HFF-Myc (cell line): ENCODE measurements at places on chromosomes 12 and 14.

DNA sequence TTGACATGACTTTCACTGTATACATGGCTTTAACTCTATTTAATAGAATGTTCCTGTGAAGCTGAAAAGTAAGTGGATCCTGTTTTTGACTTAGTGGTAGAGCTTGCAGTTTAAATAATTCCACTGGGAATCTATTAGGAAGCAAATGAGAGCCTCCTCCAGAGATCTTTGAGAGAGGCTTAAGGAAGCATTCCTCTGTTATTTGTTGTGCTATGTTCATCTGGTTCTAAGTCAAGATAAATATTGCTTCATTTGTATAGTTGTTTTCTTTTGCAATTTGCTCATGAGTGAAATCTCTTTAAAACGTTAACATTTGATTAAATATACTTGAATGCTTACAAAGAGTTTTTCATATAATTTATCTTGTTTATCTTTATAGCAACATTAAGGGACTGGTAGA, 70.4 kb downstream of the TMTC2 start:
- DNase-seq: no peak

DNA sequence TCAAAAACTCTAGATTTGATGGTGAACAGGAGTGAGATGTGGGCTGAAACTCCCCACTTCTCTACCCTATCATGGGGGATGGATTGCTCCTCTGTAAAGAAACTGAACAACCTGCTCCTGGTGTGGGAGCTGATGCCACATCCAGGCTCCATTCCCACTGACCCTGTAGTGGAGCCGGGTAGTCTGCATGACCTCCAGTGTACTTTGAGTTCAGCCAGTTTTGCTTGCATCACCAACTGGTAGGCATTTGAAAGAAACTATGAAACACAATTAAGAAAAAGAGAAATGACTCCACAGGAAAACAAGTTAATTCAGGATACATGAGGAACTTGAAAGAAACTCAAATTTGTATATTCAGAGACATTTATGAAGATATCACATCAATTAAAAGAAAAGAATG, 27.3 kb upstream of the EMP1 start:
- no peak for DNase-seq

GRCh38 chr12:102885043-102885932, 31.8 kb downstream of the PAH start:
- DNase-seq: no peak

DNA sequence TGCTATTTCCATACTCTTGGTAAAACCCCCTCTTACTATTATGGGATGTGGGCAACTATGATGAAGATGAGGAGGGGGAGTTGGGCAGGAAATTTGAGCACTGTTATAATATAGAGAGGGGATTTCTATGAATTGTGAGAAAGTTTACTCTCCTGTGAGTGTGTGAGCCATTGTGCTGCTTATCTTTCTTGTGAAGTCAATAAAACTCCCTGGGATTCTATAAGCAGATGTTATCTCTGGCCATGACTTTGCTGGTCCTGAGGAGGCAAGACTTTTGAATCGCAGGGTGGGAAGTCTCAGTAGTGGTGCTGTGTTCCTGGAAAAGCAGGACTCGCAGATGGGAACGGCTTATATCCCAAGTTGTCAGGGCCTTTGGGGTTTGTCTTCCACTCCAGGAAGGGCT, 62.2 kb downstream of the EMP1 start:
- no peak for DNase-seq

- no peak for DNase-seq
Measured at GRCh38 chr14:96002498-96002884, 36.7 kb upstream of the C14orf132 start.
